Natural killer cell treated with Interleukin-12 subunit alpha and Interleukin-12 subunit beta and Interleukin-15 and Interleukin-18, amount 100 ng/mL, for 72 hours (primary cell): ENCODE measurements at places on chromosomes 6 and 20.

GRCh38 chr6:28771401-28772267 is 152.2 kb downstream of the TRIM27 start:
- no peak overlapping the region for H3K27ac ChIP-seq
- no peak overlapping the region for H3K4me3 ChIP-seq

DNA sequence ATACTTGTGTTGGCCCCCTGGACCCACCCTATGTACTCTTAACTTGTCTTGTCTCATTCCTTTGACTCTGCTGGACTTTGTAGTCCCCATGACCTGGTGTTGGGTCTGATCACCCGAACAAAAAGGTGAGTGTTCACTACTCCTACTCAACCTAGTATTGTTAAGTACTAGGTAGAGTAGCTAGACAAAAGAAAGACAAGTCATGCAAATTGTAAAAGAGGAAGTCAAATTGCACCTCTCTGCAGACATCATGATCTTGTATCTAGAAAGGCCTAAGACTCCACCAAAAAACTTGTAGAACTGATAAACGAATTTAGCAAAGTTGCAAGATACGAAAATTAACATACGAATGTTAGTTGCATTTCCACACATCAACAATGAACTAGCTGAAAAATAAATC is 35.7 kb upstream of the ZNF391 start:
- no peaks in the 10 kb centered on the region for H3K4me1 ChIP-seq
- DNase-seq, result no peak

GRCh38 chr6:139062932-139063646 is 34.5 kb downstream of the ABRACL start:
- no peak overlapping the region for H3K4me3 ChIP-seq
- no peaks in the 10 kb centered on the region for H3K4me1 ChIP-seq
- no peak overlapping the region for H3K27ac ChIP-seq

GRCh38 chr6:35046103-35046502 is 95.0 kb downstream of the TCP11 start:
- no peak overlapping the region for H3K27ac ChIP-seq
- peaks cover 18% of the 10 kb centered on the region for H3K4me1 ChIP-seq
- DNase-seq, result no peak
- no peaks in the 10 kb centered on the region for H3K27me3 ChIP-seq

GRCh38 chr20:258963-259362 is 1.4 kb downstream of the DEFB132 start:
- no peak for DNase-seq
- H3K27ac ChIP-seq, result no peak overlapping the region
- H3K4me1 ChIP-seq, result peaks cover 3% of the 10 kb centered on the region
- H3K36me3 ChIP-seq, result no peaks in the 10 kb centered on the region
- H3K27me3 ChIP-seq, result peaks cover 27% of the 10 kb centered on the region
- H3K4me3 ChIP-seq, result no peak overlapping the region

DNA sequence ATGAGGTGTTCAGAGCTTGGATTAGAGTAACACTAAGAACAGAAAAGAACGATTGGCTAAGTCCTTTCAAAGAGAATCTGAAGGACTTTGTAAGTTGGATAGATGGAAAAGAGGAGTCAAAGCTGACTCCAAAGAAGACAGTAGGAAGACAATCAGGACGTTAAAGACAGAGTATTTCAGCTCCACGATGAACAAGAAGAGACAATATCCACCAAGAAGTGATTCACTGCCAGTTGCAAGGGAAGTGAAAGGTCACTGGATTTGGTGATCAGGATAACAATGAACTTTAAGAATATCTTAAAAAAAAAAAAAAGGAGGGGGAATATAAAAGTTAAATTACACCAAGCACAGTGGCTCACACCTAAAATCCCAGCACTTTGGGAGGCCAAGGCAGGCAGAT is 17.9 kb downstream of the REPS1 start:
- no peak for DNase-seq
- H3K36me3 ChIP-seq, result no peaks in the 10 kb centered on the region
- H3K27me3 ChIP-seq, result no peaks in the 10 kb centered on the region
- peak overlapping the region; percentile 8 for H3K4me3 ChIP-seq
- peak overlapping the region; percentile 2 for H3K27ac ChIP-seq

- peaks cover 2% of the 10 kb centered on the region for H3K27me3 ChIP-seq
- H3K36me3 ChIP-seq, result no peaks in the 10 kb centered on the region
- no peak overlapping the region for H3K4me3 ChIP-seq
- no peaks in the 10 kb centered on the region for H3K4me1 ChIP-seq
Measured at GRCh38 chr6:162699961-162700360, 27.6 kb downstream of the PRKN start.

GRCh38 chr20:22368235-22368634 is 216.1 kb downstream of the FOXA2 start:
- no peaks in the 10 kb centered on the region for H3K4me1 ChIP-seq
- no peak overlapping the region for H3K27ac ChIP-seq
- no peak for DNase-seq
- H3K36me3 ChIP-seq, result no peaks in the 10 kb centered on the region
- H3K27me3 ChIP-seq, result peaks cover 4% of the 10 kb centered on the region
- H3K4me3 ChIP-seq, result no peak overlapping the region
